ENCODE measurements at places on chromosomes 12 and 14.

GRCh38 chr14:31530136-31530535 lies 31.1 kb upstream of the NUBPL start:
- no peak for DNase-seq

GRCh38 chr12:92000597-92000996 lies 145.0 kb downstream of the BTG1 start:
- DNase-seq: no peak

- no peak for DNase-seq
Measured at GRCh38 chr14:68269136-68269927, 449.8 kb downstream of the RAD51B start.

GRCh38 chr14:78666336-78667056 lies 496.3 kb downstream of the NRXN3 start:
- no peak for DNase-seq

GRCh38 chr14:97824218-97824617 lies 1027.0 kb downstream of the VRK1 start:
- no peak for DNase-seq

- DNase-seq: no peak
Measured at GRCh38 chr14:60722357-60723115, 1.6 kb downstream of the SIX4 start.

DNA sequence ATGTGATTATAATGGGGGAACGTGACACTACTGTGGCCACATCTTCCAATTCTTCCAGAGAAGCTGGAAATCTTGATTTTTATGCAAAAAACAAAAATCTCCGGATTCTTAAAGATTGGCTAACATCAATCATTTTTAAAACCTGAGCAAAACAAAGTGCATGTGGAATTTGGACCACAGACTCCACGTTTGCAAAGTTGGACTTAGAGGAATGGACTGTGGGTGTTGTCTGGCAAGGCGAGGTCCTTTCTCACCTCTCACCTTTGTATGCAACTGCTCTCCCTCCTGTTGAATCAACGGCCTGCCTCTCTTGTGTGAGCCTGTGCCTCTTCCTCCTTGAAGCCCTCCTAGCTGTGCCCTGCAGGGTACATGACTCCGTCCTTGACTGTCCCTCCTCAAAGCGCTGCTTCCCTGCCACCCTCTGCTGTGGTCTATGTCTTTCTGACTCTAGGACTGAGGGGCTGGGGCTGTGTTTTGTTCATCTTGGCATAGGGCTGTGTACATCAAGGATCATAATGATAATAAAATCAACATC lies 122.4 kb downstream of the PHETA1 start:
- no peak for DNase-seq

- no peak for DNase-seq
Measured at GRCh38 chr12:82810568-82810967, 123.9 kb downstream of the TMTC2 start.

DNA sequence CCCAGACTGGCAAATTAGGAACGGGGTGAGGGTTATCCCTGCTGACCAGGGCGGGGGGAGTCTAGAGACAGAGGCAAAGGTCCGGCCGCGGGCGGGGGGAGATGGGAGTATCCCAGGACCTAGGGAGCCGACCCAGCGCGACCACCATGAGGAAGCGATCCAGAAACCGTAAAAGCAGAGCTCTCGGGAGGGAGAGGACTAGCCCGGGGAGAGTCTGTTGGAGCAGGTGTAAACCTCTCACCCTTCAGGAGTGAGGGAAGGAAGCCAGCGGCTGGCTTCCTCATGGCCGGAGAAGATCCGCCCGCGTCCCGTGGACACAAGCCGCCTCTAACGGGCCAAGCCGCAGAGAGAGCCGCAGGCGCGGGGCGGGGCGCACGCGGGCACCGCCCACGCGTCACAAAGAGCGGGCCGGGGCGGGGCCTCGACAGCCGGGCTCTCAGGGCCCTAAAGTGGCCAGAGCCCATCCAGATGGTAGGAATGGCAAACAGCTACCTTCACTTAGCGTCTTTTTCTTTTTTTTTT lies at the start of gene ACRBP:
Gene ACRBP, minus strand, starts transcription at position 350 of the 522 bp plus-strand sequence. Its CDS starts 66 bp downstream, at position 284.
- peak; percentile 45 for DNase-seq

DNA sequence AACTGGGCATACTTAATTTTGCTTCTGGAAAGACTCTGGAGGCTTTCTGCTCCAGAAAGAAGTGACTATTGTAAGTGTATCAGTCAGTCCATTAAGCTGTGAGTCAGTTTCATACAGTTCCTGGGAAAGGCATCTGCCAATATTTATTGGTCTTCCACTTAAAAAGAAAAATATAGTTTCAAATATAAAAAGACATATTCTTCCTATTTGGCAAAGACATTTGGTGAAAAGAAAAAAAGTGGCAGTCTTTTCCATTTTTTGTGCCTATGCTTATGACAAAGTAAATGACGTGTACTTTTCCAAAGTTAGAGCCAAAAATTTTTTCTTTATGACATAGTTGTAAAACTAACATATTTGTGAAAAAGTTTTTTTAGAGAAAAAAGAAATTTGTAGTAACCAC lies 12.3 kb downstream of the TMEM30B start:
- no peak for DNase-seq

DNA sequence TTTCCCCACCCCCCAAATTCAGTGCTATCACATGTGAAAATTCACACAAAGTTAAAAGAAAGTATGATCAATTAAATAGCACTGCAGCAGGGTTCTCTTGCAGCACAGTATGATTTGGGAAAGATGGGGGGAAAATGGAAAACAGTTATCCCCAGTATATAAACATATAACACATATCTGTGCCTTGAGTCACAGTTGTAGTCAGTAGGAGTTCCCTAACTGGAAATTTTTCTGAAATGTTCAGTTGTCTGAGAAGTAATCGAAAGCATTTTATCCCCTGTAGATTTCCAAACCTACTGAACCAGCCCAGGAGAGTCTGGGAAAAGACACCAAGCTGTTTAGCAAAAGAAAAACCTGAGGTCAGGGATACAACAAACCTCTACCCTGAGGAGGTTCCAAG lies 47.0 kb downstream of the C12orf50 start:
- no peak for DNase-seq

DNA sequence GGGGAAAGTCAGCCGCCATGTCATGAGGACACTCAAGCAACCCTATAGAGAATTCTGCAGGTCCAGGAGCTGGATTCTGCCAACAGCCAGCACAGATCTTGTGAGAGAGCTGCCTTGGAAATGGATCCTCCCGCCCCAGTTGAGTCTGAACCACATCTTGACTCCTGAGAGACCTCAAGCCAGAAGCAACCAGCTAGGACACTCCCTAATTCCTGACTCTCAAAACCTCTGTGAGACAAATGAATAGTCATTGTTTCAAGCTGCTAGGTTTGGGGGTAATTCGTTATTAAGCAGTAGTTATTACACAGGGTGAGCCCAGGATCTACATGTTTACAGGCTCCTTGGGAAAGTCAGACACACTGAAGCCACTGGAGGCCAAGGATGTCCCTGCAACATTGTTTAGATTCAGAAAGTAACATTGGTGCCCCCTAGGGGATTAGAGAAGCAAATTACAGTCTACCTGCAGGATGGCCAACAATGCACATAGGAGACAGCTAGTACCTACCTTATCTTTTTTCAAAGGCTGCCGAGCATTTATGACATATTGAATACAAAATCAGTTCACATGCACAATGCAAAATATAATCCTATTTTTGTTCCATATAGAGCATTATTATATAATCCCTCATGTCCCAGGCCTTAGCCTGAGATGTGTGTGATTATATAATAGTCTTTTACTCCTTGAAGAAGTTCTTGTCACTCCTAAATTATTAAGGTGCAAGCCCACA lies 57.9 kb upstream of the FICD start:
- DNase-seq: peak; percentile 63

DNA sequence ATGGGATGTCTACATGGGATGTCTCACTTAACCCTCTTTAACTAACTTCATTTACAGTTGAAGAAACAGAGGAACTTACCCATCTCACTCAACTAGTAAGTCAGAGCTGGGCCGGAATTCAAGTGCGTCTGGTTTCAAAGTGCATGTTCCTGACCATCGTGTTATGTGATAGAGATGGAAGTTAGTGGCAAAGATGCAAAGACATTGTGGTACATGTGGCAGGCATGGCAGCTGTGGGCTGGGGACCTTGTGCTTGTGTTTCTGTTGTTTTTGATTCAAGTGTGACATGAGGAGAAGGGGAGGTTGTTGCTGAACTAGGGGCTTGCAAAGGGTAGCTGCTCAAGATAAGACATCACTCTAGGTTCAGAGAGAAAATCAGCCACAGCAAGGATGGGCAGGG lies 2.3 kb upstream of the KRT74 start:
- DNase-seq: no peak

DNA sequence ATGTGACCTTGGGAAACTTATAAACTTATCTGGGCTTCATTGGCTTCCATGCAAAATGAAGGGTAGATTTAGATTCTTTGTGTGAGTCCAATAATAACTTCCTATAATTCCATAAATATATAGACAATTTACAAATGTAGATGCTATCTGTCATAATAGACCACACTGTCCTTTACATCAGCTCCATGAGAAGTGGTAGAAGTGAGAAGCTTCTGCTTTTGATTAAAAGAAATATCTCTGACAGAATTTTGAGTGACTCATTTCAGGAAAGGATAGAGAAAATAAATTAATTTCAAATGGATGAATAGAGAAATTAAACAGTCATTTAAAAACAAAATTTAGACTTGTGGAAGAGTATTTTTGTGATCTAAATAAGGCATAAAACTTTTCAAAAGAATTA lies 329.7 kb upstream of the ATP2B1 start:
- DNase-seq: no peak

DNA sequence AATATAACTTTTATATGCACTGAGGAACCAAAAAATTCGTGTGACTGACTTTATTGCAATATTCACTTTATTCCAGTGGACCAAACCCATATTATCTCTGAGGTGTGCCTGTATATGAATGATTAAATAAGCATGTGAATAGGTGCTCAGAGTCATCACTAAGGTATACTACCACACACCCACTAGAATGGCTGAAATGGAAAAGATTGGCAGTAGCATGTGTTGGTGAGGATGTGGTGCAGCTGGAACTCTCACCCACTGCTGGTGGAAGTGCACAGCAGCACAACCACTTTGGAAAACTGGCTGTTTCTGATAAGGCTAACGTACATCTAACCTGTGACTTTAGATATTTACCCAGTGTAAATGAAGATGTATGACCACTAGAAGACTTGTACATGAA lies 36.8 kb downstream of the GOLGA5 start:
- no peak for DNase-seq

- no peak for DNase-seq
Measured at GRCh38 chr12:253116-253831, 9.4 kb downstream of the SLC6A13 start.

GRCh38 chr12:16524378-16524777 lies 81.6 kb downstream of the LMO3 start:
- DNase-seq: no peak

DNA sequence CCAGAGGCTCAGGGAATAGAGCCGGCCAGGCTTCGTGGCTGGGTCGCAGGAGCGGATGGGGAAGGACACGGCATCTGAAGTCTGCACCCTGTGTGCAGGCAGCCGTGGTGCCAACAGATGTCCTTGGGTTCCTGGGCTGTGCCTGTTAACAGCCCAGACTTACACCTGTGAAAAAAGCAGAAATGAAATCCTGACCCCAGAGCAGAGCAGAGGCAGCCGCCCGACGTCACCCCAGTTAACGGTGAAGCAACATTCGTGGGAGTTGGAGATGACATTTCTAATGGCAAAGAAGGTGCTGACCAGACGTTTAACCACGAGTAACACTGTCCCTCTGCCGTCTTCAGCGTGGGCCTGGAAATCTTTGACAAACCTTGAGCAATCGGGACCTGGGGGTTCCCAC lies 200.3 kb upstream of the DIO3 start:
- DNase-seq: no peak

- no peak for DNase-seq
Measured at GRCh38 chr12:108729612-108730364, 1.5 kb downstream of the CORO1C start.

DNA sequence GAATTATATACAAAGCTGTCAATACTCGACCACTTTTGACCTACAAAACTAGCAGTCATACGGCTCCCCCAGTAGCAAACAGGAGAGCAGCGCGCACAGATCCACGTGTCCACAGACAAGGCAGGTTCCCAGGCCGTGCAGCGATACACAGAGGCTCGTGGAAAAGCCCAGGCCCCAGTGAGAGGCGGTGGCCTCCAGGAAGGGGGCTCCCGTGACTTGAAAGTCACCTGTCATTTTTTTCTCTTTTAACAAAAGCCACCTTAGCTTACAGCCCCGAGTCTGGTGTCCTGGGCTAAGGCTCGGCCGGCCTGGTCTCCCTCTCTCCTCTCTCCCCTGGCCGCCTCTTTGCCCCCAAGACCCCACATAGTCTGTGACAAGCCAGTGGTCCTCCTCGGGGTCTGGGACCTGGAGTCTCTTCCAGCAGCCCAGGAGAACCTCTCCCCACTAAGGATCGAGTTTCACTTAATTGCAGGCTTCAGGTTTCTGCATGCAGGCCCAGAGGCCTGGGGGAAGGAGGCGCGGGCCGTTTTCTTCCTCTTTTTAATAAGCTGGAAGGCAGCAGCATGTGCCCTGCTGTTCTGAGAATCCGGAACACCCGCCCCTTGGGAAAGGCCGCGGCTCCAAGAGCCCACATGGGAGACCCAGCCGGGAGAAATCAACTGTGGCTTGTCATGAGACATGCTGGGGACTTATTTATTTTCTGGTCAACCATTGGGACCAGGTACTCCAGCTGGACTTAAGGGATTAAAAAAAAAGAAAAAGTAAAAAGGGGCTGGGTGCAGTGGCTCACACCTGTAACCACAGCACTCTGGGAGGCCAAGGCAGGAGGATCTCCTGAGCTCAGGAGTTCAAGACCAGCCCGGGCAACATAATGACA lies 15.9 kb downstream of the NCOR2 start:
- no peak for DNase-seq

GRCh38 chr12:13390381-13390861 lies 193.9 kb downstream of the EMP1 start:
- DNase-seq: no peak

- no peak for DNase-seq
Measured at GRCh38 chr14:85195872-85196477, 334.0 kb upstream of the FLRT2 start.

- DNase-seq: no peak
Measured at GRCh38 chr12:63066136-63066535, 84.9 kb downstream of the AVPR1A start.

- DNase-seq: no peak
Measured at GRCh38 chr12:22626406-22626805, 1.4 kb downstream of the ETNK1 start.

DNA sequence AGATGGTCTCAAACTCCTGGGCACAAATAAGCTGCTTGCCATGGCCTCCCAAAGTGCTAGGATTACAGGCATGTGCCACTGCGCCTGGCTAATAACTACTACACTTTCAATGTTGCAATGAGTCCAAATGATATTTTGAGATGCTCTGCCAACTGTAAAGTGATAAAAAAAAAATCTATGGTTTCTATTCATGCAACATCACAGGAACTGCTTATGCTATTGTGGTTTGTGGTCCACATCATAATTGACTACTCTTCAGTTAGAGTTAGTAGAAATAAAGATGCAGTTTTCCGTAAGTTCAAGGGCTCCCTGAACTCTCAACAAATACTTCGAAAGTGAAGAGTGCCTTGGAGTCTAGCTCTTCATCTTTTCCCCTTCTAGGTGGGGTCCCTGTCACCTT lies 239.4 kb downstream of the C12orf75 start:
- no peak for DNase-seq

- DNase-seq: no peak
Measured at GRCh38 chr14:94170136-94170535, 4.0 kb upstream of the PPP4R4 start.

Measured in iPS DF 6.9 (cell line).